Stimulated activated CD4-positive, alpha-beta T cell treated with anti-CD3 and anti-CD28 coated beads, Interleukin-1b, Interleukin-23, amount 100 ng/mL, for 48 hours (primary cell): ENCODE measurements at places on chromosomes 12 and 14.
A peak's percentile ranks its signal among the peaks of the same experiment; 100 is the strongest.

- no peak for DNase-seq
Measured at GRCh38 chr12:91772411-91772810, 373.2 kb downstream of the BTG1 start.

DNA sequence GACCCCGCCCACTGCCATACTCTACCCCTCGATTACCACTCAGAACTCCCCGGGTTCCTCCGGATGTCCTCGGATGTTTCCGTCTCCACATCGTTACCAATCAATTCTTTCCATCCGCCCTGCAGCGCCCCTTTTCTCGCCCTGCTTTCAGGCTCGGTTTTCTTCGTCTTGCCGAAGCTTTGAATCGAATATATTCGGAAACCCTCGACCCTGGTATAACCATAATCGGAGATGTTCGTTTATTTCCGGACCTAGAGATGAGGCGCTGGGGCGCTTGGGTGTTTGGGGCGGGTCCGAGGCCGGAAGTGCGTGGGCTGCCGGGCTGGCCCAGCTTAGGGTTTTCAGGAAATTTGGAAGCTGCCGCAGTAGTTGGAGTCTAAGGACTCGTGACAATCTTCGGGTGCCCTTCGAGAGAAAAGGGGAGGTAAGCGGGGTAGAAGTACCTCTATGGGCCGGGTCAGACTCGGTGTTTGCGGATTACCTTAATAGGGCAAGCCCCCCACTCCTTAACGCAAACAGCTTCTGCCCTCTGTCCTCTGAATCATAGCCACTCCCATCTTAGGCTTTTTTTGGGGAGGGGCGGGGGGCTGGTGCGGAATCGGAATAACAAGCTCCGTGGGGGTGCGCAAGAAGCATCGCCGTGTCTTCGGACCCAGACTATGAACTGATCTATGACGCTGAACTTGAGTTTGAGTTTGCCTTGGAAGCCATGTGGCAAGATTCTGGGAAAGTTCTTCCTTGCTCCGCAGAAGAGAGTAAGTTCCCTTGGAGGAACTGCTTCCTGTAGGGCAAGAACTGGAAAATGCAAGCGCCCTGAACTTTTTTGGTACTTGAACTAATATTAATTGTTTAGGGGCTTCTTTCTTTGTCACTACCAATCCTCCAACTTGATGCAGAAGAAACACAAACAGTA is at the start of gene C14orf119:
Gene C14orf119, plus strand, starts transcription at position 310 of the 913 bp plus-strand sequence. CDS start 2,154 bp downstream, outside the sequence.
- peak; percentile 99 for DNase-seq

DNA sequence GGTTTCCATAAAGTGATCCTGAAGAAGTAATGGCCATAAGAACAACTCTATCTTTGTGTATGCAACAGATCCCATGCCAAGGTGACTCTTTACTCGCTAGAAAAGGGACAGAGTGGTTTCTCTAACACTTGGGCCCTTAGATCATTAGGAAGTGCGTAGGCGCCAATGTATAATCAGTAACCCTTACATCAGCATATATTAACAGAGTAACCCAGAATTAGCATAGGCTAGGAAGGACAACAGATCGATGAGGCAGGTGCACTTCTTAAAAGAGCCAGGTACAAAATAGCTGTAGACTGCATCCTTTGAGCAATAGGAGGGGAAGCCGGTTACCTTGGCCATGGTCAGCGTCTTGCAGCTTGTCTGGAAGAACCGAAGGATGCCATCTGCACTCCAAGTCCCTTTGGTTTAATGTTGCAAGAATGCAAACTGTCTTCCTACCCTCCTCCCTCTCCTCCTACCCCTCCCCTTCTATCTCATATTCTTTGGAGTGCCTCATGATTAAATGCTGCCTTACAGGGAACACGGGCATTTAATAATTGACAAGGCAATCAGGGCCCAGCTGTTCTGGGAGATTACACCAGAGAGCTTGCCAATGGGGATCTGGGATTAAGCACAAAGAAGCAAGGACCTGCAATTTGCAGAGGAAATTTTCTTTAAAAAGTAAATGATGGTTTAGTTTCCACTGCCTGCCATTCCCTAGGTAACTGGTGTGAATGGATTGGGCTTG is 8.0 kb downstream of the GSG1 start:
- DNase-seq, result no peak

DNA sequence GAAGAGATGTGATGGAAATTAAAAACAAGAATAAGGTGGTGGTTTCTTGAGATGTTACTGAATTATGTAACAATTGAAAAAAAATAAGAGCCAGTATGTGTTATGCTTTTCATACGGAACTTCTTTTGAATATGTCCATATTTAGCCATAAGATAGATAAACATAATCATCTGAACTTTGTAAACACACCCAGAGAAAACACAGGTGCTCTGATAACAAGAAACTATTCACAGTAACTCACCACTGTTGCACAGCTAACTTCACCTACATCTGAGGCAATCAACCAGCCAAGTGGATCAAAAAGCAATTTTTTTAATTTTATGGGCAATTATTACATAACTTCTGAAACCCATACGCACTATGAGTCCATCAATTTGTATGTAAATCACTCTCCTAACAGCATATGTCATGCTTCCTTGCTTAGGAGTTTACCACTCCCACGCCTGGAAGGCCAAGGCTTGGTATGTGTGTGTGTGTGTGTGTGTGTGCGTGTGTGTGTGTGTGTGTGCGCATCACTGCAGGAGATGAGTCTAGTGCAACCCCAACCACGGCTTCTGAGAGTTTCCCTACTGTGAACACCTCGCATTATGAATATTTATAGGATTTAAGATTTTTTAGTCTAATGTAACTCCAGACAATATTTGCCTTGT is 443.4 kb downstream of the BCAT1 start:
- DNase-seq, result no peak

DNA sequence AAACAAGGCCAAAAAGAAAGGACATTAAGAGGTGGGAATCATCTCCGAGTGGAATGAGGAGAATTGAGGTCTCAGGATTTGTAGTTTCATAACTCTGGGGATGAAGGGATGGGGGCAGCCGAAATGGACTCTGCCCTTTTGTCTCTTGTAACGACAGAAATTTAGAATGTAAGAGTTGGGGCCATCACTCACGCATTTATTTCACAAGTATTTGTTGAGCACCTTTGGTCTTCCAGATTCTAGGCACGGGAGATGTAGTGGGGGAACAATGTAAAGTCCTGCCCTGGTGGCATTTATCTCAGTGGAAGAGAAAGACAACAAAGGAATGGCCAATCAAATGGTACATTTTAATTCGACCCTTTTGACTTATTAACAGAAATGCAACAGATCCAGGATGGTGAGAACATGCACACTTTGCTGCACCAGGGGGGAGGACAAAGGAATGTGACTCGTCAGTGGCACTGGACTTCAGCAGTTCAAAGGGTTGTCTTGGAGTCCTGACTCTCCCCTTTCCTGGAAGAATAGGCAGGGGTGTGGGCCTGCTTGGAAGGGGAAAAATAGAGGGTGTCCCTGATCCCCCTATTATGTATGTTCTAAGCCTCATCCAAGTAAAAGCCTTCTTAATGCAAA is 102.0 kb downstream of the TMEM30B start:
- no peak for DNase-seq

DNA sequence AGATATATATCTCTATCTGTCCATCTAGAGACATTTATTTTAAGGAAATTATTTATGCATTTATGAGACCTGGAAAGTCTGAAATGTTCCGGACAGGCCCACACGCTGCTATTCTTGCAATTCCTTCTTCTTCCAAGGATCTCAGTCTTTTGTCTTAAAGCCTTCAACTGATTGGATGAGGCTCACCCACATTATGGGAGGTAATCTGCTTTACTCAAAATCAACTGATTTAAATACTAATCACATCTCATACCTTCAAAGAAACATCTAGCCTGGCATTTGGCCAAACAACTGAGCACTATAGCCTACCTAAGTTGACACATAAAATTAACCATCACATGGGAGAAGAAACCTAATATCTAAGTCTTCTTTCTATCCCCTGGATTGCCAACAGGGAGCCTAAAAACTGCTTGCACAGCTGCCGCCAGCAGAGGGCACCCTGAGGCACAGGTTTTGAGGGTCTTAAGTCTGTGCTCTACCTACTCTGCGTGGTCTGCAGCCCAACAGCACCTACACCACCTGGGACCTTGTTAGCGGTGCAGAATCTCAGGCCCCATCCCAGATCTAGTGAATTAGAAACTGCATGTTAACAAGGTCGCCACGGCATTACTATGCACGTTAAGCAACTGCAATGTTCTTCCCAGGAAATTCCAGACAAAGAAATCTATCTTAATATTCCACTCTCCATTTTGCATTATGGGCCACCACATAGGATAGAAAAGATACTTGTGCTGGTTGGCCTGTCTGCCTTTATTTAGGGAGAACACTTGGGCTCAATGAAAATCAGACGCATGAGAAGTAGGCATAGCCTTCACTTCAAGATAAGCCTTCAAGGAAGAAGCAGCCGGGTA is 249.7 kb downstream of the FOXG1 start:
- DNase-seq, result peak; percentile 2

GRCh38 chr12:53950437-53950773 is 4.3 kb upstream of the HOXC12 start:
- DNase-seq, result no peak

- DNase-seq, result no peak
Measured at GRCh38 chr14:91420686-91421085, 3.1 kb upstream of the CCDC88C start.

GRCh38 chr12:67797753-67798152 is 149.2 kb downstream of the DYRK2 start:
- no peak for DNase-seq

- no peak for DNase-seq
Measured at GRCh38 chr12:13258197-13258596, 61.7 kb downstream of the EMP1 start.

- DNase-seq, result no peak
Measured at GRCh38 chr12:94615260-94616181, 34.8 kb downstream of the TMCC3 start.

GRCh38 chr12:104651811-104652210 is 195.1 kb downstream of the CHST11 start:
- no peak for DNase-seq

DNA sequence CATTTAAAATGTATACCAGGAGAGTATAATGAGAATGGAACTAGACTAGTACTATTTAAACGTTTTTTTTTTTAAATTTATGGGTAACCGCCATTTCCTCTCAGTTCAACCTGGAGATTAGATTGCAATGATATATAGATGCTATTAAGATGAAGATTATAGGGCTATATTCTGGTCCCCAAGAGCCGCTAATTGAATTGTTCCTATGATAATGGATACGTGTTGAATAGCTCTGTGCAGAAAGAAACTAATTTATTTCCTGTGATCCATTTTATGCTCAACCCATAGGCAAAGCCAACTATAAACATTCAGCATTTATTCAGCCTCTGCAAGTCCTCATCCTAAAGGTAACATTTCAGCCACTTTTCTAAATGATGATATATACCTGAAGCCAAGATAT is 1595.1 kb upstream of the SEL1L start:
- no peak for DNase-seq

DNA sequence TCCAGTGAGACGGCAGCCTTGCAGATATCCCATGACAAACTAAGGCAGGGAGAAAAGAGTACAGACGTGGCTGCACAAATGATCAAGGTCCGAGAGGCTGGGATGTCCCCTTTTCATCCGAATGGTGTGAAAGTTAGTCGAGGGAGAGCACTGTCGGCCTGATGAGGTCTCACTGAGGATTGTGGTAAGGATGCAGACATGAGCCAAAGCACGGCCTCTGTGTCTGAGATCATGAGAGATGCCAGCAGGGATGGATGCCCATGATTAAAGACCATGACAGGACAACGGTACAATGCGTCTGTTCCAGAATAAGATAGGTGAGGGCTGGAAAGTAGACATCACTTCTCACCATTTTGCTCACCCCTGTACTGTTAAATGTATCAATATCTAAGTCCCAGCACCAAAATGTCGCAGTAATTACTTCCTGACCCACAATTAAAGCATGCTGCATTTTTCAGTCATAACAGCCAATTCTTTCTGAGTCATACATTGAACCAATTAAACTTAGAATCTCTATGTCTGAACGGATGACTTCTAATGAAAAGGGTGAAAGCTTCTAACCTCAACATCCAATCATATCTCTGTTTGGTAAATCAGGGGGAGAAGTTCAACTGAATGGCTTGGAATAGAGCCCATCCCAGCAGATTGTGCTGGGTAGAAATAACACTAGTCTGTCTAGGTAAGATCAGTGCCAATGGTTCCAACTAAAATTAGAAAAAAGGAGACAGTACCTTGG is 249.6 kb upstream of the SOX5 start:
- no peak for DNase-seq

- no peak for DNase-seq
Measured at GRCh38 chr12:82745807-82746206, 59.1 kb downstream of the TMTC2 start.

DNA sequence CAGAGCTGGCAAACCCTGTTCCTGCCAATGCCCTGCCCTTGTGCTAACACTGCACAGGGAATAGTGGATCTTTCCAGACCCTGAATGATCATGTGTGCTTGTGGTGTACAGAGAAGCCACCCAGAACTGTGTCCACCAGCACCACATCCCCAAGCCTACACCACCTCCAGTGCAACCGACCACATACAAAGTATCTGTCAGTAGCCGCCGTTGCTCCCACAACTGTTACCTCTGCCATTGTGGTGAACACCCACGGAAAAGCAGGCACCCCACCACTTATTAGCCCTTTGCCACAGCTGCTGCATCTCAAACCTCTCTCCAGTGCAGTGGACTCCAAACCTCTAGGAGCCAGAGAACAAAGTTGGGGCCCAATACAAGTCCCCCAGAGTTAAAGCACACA is 1049.6 kb downstream of the TRHDE start:
- no peak for DNase-seq

DNA sequence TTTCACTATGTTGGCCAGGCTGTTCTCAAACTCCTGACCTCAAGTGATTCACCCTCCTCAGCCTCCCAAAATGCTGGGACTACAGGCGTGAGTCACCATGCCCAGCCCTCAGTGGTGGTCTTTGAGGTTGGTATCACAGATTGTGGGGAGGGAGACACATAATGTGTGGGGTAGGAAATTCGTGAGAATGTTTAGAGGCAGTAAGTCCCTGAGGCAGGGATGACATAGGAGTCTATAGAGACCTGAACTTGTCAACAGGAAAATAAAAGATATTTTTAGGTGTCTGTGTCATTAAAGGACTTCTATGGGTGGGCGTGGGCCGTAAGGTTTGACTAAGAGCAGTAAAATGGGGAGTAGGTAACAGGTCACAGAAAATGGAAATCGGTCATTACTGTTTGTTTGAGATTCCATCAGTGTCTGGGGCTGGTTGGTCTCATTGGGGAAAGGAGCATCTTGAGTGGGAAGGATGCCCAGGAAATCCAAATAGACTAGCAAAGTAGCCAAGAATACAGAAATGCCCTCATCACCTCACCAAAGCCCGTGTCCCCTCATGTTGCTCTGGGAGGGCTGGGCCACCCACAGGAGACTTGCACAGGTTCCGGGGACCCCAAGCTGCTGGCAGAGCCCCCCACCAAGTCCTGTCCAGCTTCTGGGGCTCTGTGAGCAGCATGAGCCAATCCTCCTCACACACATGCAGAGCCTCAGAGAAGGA is 63.6 kb upstream of the BCL2L14 start:
- peak; percentile 92 for DNase-seq

- no peak for DNase-seq
Measured at GRCh38 chr12:27190761-27191160, 53.3 kb upstream of the STK38L start.
